ENCODE measurements at places on chromosomes 3 and 15. TPM values are rescaled to one million over a fixed set of nuclear protein-coding genes. Genes with fewer than 3 reads are reported as not detected.

Gene BTLA
- total RNA-seq, result 7.1 TPM

Gene DET1
- 4.6 TPM for total RNA-seq

Gene FBXL22
- 1.7 TPM for total RNA-seq

Gene TM4SF18
- not detected for total RNA-seq

Gene FANCD2OS
- not detected for total RNA-seq

Gene RTP3
- not detected for total RNA-seq

Gene PLCL2
- 42.9 TPM for total RNA-seq

Gene EPHA6
- total RNA-seq, result not detected

- no peaks in the 10 kb centered on the region for H3K36me3 ChIP-seq
- no peak overlapping the region for H3K4me3 ChIP-seq
- H3K27me3 ChIP-seq, result no peaks in the 10 kb centered on the region
- no peak overlapping the region for H3K27ac ChIP-seq
Measured at GRCh38 chr3:62892951-62893350, 17.7 kb upstream of the CADPS start.

DNA sequence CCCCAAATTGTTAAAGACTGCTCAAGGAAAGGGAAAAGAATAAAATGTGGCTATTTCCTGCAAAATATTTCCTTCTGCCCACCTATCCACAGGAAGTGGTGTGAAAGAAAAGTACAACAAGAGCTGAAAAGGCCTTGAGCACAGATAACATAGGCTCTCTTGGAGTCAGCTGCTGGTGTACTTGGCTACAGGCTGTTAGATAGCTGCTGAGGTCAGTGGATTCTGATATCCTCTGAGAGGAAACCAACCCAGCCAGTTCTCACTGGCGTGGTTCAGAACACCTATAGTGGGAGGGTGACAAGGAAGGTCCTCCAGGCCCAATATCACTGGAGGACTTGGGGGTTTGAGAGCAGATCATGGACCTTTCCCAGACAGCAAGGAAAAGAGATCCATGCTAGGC is 124.4 kb upstream of the GAP43 start:
- no peaks in the 10 kb centered on the region for H3K27me3 ChIP-seq
- no peaks in the 10 kb centered on the region for H3K4me1 ChIP-seq
- no peak for DNase-seq
- no peak overlapping the region for H3K27ac ChIP-seq
- H3K36me3 ChIP-seq, result no peaks in the 10 kb centered on the region
- H3K4me3 ChIP-seq, result no peak overlapping the region

- H3K27me3 ChIP-seq, result no peaks in the 10 kb centered on the region
- no peaks in the 10 kb centered on the region for H3K4me1 ChIP-seq
- H3K27ac ChIP-seq, result no peak overlapping the region
- no peaks in the 10 kb centered on the region for H3K36me3 ChIP-seq
- H3K4me3 ChIP-seq, result no peak overlapping the region
Measured at GRCh38 chr3:186208296-186208989, 99.6 kb upstream of the ETV5 start.

GRCh38 chr3:107323723-107324122 is 53.5 kb upstream of the CCDC54 start:
- no peaks in the 10 kb centered on the region for H3K36me3 ChIP-seq
- no peaks in the 10 kb centered on the region for H3K27me3 ChIP-seq
- H3K27ac ChIP-seq, result no peak overlapping the region
- H3K4me1 ChIP-seq, result no peaks in the 10 kb centered on the region
- no peak overlapping the region for H3K4me3 ChIP-seq
- DNase-seq, result no peak

DNA sequence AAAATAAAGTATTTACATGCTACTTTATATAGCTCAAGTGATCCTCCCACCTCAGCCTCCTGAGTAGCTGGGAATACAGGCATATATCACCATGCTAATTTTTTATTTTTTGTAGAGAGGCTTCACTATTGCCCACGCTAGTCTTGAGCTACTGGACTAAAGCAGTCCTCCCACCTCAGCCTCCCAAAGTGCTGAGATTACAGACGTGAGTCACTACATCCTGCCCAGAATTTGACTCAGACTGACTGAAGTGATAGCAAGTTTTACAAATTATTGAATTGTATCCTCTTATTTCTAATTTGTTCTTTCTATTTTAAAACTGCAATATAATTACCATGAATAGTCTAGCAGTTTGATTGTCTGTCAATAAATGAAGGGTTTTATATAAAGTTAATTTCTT is 210.3 kb upstream of the CGNL1 start:
- no peak overlapping the region for H3K27ac ChIP-seq
- DNase-seq, result peak; percentile 41
- H3K27me3 ChIP-seq, result no peaks in the 10 kb centered on the region
- peaks cover 16% of the 10 kb centered on the region for H3K36me3 ChIP-seq

GRCh38 chr3:122255757-122256439 is 69.2 kb upstream of the CSTA start:
- H3K27ac ChIP-seq, result no peak overlapping the region
- no peak overlapping the region for H3K4me3 ChIP-seq
- H3K4me1 ChIP-seq, result no peaks in the 10 kb centered on the region
- H3K27me3 ChIP-seq, result peaks cover 4% of the 10 kb centered on the region
- no peaks in the 10 kb centered on the region for H3K36me3 ChIP-seq

DNA sequence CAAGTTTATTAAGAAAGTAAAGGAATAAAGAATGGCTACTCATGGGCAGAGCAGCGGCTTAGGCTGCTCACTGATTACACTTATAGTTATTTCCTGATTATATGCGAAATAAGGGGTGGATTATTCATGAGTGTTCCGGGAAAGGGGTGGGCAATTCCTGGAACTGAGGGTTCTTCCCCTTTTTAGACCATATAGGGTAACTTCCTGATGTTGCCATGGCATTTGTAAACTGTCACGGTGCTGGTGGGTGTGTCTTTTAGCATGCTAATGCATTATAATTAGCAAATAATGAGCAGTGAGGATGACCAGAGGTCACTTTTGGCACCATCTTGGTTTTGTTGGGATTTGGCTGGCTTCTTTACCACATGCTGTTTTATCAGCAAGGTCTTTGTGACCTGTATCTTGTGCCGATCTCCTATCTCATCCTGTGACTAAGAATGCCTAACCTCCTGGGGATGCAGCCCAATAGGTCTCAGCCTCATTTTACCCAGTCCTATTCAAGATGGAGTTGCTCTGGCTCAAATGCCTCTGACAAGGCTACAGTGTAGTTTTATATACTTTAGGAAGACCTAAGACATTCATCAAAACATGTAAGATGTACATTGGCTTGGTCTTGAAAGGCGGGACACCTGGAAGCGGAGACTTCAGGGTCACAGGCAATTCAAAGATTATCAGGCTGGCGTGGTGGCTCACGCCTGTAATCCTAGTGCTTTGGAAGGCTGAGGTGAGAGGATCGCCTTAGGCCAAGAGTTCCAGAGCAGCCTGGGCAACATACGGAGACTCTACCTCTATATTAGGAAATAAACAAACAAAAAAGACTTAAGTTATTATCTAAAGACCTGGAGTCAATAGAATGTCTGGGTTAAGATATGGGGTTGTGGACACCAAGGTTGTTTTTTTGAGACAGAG is 3.2 kb upstream of the BLOC1S6 start:
- no peak overlapping the region for H3K27ac ChIP-seq
- DNase-seq, result peak; percentile 32
- no peaks in the 10 kb centered on the region for H3K36me3 ChIP-seq

DNA sequence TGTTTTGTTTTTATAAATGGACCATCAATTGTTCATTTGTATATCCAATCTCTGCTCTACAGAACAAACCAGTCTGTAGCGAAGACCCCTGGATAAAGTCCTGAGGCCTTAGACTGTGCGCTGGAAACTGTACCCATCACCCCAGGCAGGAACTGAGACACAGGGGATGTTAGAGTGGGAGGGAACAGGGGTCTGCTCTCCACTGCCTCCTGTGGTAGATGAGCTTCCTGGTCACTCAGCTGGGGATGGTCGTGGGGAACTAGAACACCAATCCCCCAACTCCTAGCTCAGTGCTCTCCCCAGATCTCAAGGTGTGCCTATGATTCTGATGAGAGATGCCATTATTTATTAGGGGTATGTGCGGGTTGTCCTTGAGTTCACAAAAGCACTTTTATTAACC is 340.2 kb upstream of the IGF1R start:
- H3K27me3 ChIP-seq, result no peaks in the 10 kb centered on the region
- no peak overlapping the region for H3K4me3 ChIP-seq
- H3K4me1 ChIP-seq, result no peaks in the 10 kb centered on the region
- H3K27ac ChIP-seq, result no peak overlapping the region
- no peaks in the 10 kb centered on the region for H3K36me3 ChIP-seq
- DNase-seq, result no peak

- H3K4me1 ChIP-seq, result no peaks in the 10 kb centered on the region
- H3K4me3 ChIP-seq, result no peak overlapping the region
- no peak overlapping the region for H3K27ac ChIP-seq
Measured at GRCh38 chr3:14719006-14719405, 44.1 kb downstream of the C3orf20 start.

GRCh38 chr15:58229297-58229768 is 91.2 kb downstream of the AQP9 start:
- H3K4me1 ChIP-seq, result no peaks in the 10 kb centered on the region
- H3K27me3 ChIP-seq, result no peaks in the 10 kb centered on the region
- H3K27ac ChIP-seq, result no peak overlapping the region
- no peak for DNase-seq

GRCh38 chr3:28243424-28244106 is 2.1 kb downstream of the CMC1 start:
- peak; percentile 20 for DNase-seq
- H3K4me3 ChIP-seq, result peak overlapping the region; percentile 26
- peaks cover 46% of the 10 kb centered on the region for H3K4me1 ChIP-seq

DNA sequence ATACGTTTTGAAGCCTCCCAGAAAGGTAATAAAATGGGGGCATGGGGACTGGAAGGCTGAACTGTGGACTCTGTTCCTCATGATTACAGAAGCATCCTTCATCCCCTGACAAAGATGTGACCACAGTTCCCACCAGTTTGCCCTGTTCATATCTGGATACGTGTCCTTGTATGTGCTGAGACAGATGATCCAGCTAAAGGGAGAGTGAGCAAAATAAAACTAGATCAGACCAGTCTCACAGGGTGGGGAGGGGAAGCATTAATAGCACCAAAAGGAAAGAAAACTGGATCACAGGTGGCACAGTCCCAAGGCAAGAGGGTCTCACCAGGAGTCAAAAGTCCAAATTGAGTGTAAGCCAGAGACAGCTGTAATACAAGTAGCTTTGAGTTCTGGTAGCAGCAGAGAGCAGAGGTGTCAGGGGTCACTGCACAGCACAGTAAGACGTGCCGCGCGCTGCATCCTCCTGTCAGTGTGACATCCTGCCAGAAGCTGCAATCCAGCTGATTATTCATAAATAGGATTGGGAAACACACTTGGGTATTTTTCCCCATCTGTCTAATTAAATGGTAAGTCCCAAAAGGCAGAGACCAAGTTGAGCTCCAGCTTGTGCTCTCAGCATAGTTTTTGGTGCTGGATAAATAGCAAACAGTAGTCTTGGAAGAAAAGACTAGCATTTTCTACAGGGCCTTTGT is 560.0 kb upstream of the CFAP20DC start:
- H3K27ac ChIP-seq, result no peak overlapping the region
- peaks cover 2% of the 10 kb centered on the region for H3K27me3 ChIP-seq
- no peaks in the 10 kb centered on the region for H3K4me1 ChIP-seq

DNA sequence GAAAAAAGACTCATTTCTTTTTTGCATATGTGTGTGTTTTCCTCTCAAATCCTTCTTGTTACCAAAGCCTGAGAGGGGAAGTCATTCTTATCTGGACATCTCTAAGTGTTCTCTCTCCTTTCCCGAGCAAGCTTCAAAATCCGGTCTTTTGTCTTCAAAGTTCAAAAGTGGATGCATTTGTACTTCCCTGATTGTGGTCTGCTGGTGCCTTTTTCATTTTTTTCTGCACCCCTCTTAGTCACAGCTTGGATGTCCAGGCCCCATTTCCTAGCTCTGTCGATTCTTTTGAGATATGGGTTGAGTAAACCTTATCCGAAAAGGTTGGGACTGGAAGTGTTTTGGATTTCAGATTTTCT is 34.8 kb downstream of the EHD4 start:
- peaks cover 6% of the 10 kb centered on the region for H3K36me3 ChIP-seq
- DNase-seq, result no peak
- H3K27me3 ChIP-seq, result no peaks in the 10 kb centered on the region
- H3K4me3 ChIP-seq, result peak overlapping the region; percentile 52

DNA sequence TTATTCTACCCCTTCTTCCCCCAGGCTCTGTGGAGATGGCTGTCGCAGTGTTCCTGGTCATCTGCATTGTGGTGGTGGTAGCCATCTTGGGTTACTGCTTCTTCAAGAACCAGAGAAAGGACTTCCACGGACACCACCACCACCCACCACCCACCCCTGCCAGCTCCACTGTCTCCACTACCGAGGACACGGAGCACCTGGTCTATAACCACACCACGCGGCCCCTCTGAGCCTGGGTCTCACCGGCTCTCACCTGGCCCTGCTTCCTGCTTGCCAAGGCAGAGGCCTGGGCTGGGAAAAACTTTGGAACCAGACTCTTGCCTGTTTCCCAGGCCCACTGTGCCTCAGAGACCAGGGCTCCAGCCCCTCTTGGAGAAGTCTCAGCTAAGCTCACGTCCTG is 12.9 kb downstream of the SPINT1 start:
- no peaks in the 10 kb centered on the region for H3K4me1 ChIP-seq
- no peak overlapping the region for H3K27ac ChIP-seq
- no peak overlapping the region for H3K4me3 ChIP-seq
- DNase-seq, result no peak

- no peak for DNase-seq
- no peaks in the 10 kb centered on the region for H3K4me1 ChIP-seq
- no peaks in the 10 kb centered on the region for H3K27me3 ChIP-seq
Measured at GRCh38 chr3:129793319-129793718, 100.2 kb downstream of the TMCC1 start.

- H3K36me3 ChIP-seq, result no peaks in the 10 kb centered on the region
- H3K27me3 ChIP-seq, result no peaks in the 10 kb centered on the region
- DNase-seq, result no peak
Measured at GRCh38 chr3:13528217-13528867, 20.6 kb upstream of the FBLN2 start.

GRCh38 chr3:55620351-55621025 is 133.4 kb upstream of the WNT5A start:
- H3K27me3 ChIP-seq, result no peaks in the 10 kb centered on the region
- H3K36me3 ChIP-seq, result no peaks in the 10 kb centered on the region
- DNase-seq, result no peak
- H3K27ac ChIP-seq, result no peak overlapping the region
- no peak overlapping the region for H3K4me3 ChIP-seq

DNA sequence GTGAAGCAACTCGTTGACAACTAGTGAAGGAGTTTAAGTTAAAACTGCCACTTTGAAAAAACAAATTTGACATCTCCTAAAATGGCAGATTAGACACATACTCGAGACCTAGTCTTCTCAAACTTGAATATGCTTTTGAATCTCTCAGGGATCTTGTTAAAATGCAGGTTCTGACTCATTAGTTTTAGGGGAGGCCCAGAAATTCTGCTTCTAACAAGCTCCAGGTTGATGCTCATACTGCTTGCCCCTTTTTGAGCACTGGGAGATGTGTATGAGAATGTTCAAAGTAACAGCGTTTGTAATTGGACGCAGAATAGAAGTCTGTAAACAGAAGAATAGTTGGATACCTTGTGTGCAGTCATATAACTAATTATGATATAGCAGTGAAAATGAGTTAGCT is 1.6 kb downstream of the C3orf38 start:
- peak overlapping the region; percentile 86 for H3K27ac ChIP-seq
- H3K27me3 ChIP-seq, result no peaks in the 10 kb centered on the region
- H3K36me3 ChIP-seq, result peaks cover 30% of the 10 kb centered on the region
- H3K4me3 ChIP-seq, result peak overlapping the region; percentile 97
- peaks cover 36% of the 10 kb centered on the region for H3K4me1 ChIP-seq
- DNase-seq, result no peak

GRCh38 chr3:29345516-29346300 is 64.8 kb downstream of the RBMS3 start:
- H3K4me1 ChIP-seq, result no peaks in the 10 kb centered on the region
- no peak overlapping the region for H3K27ac ChIP-seq
- no peak for DNase-seq
- H3K36me3 ChIP-seq, result no peaks in the 10 kb centered on the region
